ENCODE measurements at places on chromosomes 7 and 10.
A peak's percentile ranks its signal among the peaks of the same experiment; 100 is the strongest.

DNA sequence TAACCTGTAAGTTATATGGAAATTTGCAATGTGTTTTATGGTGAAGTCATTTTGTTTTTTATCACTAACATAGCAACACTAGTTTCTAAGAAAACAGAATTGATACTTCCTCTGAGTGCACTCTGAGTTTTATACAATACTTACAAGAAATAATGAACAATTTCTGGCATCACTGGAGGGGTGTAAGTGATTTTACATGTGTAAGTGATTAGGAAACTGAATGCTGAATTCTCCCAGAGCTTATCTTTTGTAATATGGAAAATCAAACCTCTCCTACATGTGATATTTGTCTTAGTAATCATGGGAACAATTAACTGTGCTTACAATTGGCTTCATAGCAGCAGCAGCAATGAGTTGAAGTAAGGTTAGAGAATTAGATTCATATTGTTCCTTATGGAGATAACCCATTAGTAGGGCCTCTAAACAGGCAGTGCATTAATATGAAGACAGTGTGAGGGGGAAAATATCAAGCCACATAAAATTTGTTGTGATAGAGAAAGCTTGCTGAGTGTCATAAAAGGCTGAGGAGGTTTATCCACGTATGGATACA is 37.4 kb downstream of the SEMA3C start:
- no peak for DNase-seq

DNA sequence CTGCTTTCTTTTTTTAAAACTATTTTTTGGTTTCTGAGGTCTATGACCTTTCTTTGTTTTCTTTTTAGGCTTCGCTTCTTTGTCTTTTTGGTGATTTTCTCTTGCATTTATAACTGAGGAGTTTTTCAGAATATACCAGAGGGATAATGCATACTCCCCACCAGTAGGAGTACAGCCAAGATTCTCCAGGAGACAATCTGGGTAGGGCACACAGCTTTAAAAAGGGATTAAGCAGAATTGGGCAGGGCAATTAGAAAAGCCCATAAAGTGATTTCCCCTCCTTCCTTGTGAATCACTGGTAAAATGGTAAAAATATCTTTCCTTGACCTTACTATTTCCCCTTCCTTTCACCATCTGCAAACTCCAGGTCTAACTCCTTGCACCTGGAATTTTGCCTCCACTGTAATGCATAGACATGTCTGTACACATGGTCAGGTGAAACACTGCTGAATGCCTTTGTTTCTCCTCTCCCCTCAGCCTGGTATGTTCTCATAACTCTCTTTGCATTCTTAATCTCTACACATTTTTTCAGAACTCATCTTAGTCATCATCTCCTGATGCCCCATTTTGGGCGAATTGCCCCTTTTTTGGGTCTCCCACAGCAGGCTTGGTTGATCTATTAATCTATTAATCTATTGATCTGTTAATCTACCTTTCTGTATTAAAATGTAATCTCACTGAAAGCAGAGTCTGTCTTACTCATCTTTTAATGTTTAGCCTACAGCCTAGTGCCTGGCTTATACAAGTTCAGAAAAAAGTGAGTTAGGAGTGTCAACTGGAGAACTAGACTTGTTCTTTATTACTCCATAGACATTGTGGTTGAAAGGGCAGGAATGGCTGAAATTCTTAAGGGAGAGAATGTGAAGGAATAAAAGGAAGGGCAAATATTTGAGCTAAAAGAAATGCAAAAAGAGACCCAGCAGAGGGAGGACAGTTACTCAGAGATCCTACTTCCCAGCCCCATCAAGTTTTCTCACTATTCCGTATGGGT is 64.6 kb downstream of the MDFIC start:
- DNase-seq: no peak

DNA sequence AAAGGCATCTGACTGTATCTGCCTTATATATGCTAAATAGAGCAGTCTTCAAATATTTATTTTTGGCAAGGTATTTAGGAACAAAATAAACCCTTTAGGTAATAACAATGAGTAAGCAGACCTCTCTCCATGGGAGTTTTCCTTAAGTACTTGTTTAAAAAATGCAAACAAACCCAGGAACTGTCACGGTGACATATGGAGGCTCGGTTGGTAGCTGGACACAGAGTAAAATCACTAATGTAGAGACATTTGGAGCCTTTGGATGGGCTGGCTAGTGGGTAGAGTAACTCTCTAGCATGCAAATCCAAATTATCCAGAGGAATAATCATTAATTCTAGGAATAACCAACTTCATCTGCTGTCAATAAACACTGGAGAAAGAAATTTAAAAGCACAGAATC is 71.6 kb upstream of the LAMB4 start:
- no peak for DNase-seq

GRCh38 chr10:11180228-11180627 is 162.6 kb downstream of the CELF2 start:
- no peak for DNase-seq

DNA sequence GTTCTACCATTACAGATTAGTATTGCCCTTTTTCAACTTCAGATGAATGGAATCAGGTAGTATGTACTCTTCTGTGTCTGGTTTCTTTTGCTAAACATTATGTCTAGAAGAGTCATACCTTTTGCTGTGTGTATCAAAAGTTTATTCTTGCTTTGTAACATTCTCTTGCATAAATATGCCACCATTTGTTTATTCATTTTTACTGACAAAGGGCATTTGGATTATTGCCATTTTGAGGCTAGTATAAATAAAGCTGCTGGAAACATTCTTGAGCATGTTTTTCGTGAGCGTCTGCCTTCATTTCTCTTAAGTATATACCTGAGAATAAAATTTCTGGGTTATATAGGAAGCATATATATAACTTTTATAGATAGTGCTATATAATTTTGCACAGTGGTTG is 121.7 kb upstream of the CSTF2T start:
- no peak for DNase-seq

DNA sequence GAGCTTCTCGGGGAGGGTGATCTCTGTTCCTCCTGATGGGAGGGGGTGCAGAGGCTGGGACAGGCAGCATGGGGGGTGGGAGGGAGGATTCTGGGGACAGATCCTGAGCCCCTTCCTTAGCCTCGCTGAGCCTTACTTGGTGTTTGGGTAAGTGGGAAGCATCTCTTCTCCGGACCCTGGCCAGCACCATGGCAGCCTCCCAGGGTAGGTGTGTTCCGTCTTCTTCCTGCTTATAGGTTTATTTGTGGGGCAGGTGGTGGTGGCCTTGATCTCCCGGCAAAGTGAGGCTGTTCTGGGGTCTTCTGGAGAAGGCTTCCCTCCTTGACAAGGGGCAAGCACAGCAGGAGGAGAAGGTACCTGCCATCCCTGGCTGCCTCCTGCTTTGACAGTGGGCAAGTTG is 226.9 kb downstream of the GLRX3 start:
- no peak for DNase-seq

GRCh38 chr7:51789489-51789888 is 472.9 kb upstream of the COBL start:
- DNase-seq: no peak

GRCh38 chr10:114403541-114404161 is 651 bp downstream of the AFAP1L2 start:
- DNase-seq: no peak

DNA sequence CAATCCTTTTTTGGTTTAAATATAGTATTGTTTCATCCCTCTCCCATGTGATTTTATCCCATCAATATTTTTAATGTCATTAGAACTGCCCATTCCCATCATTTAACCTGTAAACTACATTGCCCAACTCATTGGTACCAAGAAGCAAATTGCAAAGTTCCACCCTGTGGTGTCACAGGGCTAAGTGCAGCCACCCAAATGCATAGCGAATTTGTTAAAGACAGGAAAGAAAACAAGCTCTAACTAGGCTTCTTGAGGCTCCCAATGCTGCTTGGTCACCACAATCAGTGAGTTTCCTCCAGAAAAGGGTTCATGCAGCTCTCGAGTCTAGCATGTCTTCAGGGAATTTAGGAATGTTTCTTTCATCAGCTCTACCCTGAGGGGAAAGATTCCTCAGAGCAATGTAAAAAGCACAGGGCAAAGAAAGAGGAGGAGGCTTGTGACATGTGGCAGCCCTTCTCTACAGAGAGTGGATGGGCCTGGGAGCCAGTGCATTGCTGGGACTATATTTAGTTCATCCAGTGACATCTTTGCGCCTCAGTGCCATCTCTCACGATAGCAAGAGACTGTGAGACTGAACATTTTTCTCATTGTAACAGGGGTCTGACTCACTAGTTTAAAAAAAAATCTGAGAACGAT is 58.1 kb downstream of the CAV1 start:
- DNase-seq: peak; percentile 85

- no peak for DNase-seq
Observed at GRCh38 chr7:15937571-15937970, 251.1 kb upstream of the MEOX2 start.

DNA sequence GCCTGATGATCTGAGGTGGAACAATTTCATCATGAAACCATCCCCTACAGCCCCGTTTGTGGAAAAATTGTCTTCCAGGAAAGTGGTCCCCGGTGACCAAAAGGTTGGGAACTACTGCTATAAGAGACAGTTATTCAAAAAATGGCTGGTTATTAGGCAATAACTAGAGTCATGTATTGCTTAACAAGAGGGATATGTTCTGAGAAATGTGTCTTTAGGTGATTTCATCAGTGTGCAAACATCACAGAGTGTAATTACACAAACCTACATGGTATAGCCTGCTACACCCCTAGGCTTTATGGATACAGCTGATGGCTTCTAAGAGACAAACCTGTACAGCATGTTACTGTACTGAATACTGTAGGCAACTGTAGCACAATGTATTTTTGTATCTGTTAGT is 71.3 kb upstream of the CSTF2T start:
- peak; percentile 14 for DNase-seq

GRCh38 chr10:122164023-122164601 is 107.0 kb upstream of the BTBD16 start:
- DNase-seq: no peak

- no peak for DNase-seq
Observed at GRCh38 chr7:133050200-133050995, 31.5 kb downstream of the CHCHD3 start.

DNA sequence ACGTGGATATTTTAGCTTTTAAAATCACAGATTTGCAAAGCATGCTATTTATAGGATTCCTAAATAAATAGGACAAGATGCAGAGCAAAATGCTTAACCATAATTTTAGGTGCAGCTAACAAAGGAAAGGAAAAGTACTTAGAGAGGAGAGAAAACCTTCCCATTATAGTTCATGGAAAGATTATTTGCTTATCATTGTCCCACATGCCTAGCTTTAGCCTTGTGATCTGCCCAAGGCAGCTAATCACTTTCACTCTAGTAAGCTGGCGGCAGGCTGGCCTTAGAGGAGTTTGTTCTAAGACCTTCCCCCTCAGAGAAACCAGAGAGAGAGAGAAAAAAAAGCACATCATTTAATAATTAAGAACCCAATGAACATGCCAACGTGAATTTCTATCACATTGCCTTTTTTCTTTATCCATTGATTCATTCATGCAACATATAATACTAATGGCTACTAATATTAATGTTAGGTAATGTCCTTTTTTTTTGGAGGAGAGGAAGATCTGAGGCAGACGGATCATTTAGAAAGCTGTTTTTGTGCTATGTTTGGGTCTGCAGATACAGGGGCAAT is 274.6 kb downstream of the ARL4A start:
- DNase-seq: no peak

DNA sequence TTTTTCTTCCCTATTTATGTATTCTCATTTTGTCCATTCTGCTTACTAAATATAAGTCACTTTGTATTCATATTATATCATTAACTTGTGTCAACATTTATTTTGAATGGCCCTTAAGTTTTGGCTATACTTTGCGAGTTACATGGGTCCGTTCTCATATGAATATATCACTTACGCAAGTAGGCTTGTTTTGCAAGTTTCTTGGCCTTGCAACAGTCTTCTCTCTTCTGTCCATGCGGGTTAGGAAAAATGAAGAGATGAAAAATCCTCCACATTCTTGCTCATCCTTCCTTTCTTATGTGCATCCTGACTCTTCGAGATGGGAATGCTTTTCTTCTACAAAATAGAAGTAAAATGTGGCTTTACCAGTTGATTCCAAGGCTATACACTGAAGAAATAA is 82.8 kb downstream of the GPR158 start:
- no peak for DNase-seq

GRCh38 chr7:47584536-47584895 is 2.6 kb upstream of the TNS3 start:
- no peak for DNase-seq

DNA sequence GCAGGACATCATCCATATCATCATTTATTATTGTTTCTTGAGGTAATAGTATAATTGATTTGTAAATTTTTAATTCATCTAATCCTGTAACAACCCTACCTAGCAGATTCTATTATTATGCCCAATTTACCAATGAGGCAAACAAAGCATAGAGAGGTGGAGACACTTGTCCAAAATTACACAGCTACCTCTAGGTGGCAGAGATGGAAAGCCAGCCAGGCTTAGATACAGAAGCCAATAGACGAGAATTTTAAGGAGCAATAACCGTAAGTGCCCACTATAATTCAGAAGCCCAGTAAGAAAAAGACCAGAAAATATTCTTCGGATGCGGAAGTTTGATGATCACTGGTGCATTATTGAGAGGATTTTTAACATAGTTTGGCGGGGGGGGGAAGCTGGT is 54.0 kb downstream of the ANK3 start:
- no peak for DNase-seq

- no peak for DNase-seq
Observed at GRCh38 chr10:90779548-90779947, 78.3 kb downstream of the HTR7 start.

DNA sequence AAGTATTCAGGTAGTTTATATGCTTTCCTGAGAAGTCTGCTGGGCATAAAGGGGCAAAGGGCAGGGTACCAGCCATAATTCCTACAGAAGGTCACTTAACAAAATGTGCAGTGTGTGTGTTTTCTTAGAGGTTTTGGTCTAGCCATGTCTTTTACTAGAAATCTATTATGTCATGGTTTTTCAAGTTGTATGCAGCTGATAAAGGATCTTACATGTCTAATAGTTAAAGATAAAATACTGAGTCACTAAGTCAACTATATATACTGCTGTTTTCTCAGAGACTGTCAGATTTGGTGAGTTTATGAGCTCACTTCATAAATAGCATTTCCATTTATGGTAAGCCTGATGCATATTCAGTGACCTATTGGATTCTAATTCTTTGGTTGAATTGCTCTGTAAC is 7.7 kb downstream of the CASP2 start:
- DNase-seq: peak; percentile 31

DNA sequence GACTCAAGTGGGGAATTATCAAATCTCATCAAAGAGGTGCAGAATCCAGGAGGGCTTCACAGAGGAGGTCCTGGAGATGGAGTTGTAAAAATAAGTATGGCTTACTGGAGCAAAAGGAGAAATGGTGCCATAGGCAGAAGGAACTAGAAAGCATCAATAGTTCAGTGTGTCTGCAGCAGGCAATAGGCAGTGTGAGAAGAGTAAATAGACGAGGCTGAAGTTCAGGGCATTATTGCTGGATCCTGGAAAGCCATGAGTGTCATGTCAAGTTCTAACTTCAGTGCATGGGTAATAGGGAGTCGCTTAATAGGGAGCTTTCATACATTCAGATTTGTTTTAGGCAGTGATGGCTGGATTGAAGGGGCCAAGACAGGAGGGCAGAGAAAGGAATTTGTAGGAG is 39.3 kb downstream of the CYP26A1 start:
- no peak for DNase-seq
